ENCODE measurements at places on chromosomes 5 and 9. TPM values are rescaled to one million over a fixed set of nuclear protein-coding genes. Genes with fewer than 3 reads are reported as not detected.

IFNA13 gene
- not detected for total RNA-seq

SPAG8 gene
- 0.99 TPM for total RNA-seq

APBA1 gene
- total RNA-seq = 0.41 TPM

TSLP gene
- total RNA-seq = 1.1 TPM

THG1L gene
- total RNA-seq = 22.6 TPM

ZFP37 gene
- 2.3 TPM for total RNA-seq

GNA14 gene
- 0.06 TPM for total RNA-seq

DMRT3 gene
- not detected for total RNA-seq

ANKRD31 gene
- 0.33 TPM for total RNA-seq
